Muscle of back (tissue), 13 donors: ENCODE measurements at places on chromosomes 3 and 15.

GRCh38 chr3:4983739-4984510, 4.7 kb downstream of the BHLHE40 start:
- DNase-seq = peak; percentile 49

DNA sequence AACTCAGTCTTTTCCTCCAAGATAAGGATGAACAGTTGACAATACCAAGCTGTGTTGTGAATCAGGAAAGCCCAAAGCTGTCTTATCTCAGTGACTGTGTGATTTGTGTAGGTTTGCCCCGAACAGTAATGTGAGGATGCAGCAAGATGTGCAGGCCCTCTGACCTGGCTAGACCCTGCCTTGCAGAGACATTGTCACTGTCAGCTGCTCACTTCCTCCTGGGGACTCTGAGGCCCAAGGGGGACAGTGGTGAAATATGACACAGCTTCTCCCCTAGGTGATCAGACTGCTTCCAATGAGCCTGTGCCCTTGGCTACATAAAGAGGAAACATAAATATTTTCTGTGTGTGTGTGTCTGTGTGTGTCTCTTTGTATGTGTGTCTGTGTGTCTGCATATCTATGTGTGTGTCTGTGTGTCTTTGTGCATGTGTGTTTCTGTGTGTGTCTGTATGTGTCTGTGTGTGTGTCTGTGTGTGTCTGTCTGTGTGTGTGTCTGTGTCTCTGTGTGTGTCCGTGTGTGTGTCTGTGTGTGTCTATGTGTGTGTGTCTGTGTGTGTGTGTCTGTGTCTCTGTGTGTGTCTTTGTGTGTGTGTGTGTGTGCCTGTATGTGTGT, 21.7 kb downstream of the LRRK1 start:
- DNase-seq = no peak

GRCh38 chr15:62147551-62147950, 17.5 kb downstream of the C2CD4B start:
- no peak for DNase-seq

DNA sequence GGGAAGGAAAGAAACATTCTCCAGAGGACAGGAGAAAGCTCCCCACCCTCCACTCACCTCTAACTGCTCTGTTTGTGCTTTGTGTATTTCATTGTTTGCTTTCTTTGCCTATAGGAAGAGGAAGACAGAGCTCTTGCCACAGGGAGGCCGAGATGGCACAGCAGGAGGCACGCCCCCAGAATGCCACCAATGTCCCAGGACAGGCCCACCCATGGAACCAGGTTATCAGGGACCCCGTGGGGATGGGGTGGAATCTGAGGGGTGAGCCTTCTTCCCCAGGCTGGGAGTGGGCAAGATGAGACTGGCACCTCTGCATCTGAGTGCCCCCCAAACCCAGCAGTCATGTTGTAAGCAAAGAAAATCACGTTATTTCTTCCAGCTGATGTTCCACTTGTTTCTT, 155.8 kb downstream of the TBC1D2B start:
- DNase-seq = no peak

- peak; percentile 72 for DNase-seq
Observed at GRCh38 chr15:51874751-51875644, 45.5 kb downstream of the TMOD3 start.

GRCh38 chr3:163562625-163563024, 1515.7 kb downstream of the SI start:
- no peak for DNase-seq

GRCh38 chr15:70093070-70093469, 4.6 kb downstream of the TLE3 start:
- no peak for DNase-seq

- peak; percentile 34 for DNase-seq
Observed at GRCh38 chr3:170502297-170502696, 83.6 kb downstream of the SLC7A14 start.

GRCh38 chr3:16132190-16132589, 42.3 kb upstream of the GALNT15 start:
- no peak for DNase-seq

GRCh38 chr3:41103200-41103599, 96.1 kb upstream of the CTNNB1 start:
- no peak for DNase-seq

DNA sequence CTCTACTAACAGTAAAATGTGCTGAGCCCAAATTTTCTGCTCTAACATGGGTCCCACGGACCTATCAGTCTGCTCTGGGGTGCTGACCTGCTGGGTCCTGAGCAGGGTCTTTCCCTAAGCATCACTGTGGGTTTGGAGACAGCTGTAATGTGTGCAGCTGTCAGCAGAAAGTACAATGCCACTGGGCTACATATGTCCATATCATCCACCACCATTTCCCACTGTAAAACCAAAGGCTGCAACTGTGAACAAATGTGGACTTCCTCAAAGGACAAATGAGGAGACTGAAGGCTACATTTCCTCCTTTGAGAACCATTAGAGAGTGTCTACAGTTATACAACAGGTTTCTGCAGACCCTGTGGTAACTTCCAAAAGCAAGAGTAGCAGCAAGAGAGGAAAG, 33.8 kb upstream of the IP6K2 start:
- no peak for DNase-seq

- no peak for DNase-seq
Observed at GRCh38 chr3:36494461-36495109, 114.3 kb downstream of the STAC start.

GRCh38 chr3:104291878-104292277, 1074.8 kb upstream of the ALCAM start:
- DNase-seq = no peak

GRCh38 chr3:130935761-130936492, 42.0 kb downstream of the ATP2C1 start:
- no peak for DNase-seq

DNA sequence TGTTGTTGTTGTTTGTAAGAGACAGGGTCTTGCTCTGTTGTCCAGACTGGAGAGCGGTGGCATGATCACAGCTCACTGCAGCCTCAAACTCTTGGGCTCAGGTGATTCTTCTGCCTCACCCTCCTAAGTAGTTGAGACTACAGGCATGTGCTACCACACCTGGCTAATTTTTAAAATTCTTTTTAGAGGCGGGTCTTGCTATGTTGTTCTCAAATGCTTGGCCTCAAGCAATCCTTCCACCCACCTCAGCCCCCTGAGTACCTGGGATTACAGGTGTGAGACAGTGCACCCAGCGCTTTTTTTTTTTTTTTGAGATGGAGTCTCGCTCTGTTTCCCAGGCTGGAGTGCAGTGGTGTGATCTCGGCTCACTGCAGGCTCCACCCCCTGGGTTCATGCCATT, 46.7 kb downstream of the TMOD3 start:
- no peak for DNase-seq

GRCh38 chr3:106678657-106679390, 698.4 kb upstream of the CCDC54 start:
- DNase-seq = no peak

DNA sequence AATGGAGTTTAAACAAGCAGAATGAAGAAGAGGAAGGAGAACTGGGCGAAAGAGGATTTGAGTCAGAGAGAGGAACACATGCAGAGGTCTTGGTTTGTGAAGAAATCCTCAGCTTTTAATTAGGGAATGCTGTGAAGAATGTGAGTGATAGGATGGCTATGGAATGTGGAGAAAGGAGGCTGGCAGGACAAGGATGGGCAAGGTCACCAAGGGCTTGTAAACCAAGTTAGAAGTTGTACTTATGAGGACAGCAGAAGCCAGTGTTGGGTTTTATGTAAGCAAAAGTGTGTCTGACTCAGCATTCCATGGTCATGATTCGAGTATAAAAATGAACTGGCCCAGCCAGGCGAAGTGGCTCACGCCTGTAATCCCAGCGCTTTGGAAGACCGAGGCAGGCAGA, 60.0 kb upstream of the IL12A start:
- no peak for DNase-seq

GRCh38 chr3:133973249-133973980, 56.3 kb downstream of the SLCO2A1 start:
- no peak for DNase-seq

GRCh38 chr3:174023421-174023820, 625.9 kb downstream of the NLGN1 start:
- DNase-seq = no peak

DNA sequence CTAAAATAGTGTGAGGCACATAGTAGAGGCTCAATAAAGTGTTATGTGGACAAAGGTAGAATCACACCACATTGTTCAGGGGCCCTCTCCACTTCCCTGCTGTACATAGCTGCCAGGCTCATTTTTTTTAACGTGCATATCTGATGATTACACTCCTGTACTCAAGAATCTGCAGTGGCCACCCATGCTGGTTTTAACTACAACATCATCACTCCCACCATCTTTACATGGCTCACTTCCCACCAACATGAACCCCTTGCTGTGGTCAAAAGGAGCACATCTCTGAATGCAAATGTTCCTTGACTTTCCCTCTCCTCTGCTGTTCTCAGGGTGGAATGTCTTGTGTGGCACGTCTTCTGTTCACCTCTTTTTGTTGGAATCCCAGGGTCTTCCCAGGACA, 76.7 kb downstream of the FEM1B start:
- DNase-seq = no peak

GRCh38 chr3:42501321-42501680, 1.1 kb upstream of the VIPR1 start:
- no peak for DNase-seq

- no peak for DNase-seq
Observed at GRCh38 chr3:74527566-74527965, 86.9 kb downstream of the CNTN3 start.

DNA sequence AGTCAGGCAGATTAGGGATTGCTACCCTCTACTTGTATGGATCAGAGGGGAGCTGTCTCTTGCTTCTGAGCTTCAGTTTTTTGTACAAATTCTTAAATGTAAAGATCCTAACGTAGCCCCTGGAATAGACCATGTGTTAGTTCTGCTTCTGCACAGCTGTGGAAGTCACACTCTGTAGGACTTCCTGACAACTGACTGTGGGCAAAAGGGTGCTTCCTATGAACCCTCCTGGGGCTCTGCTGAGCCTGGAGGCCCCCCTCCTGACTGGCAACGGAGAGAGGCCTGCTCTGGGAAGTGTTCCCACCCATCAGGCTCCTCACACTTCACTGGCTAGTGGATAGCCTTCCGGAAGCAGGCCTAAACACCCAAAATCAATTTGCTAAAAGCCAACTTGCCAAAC, 131.0 kb downstream of the RPLP1 start:
- DNase-seq = peak; percentile 32

- DNase-seq = no peak
Observed at GRCh38 chr3:154844863-154845262, 235.3 kb upstream of the MME start.

- DNase-seq = peak; percentile 15
Observed at GRCh38 chr3:49806850-49807249, 3.8 kb downstream of the INKA1 start.

DNA sequence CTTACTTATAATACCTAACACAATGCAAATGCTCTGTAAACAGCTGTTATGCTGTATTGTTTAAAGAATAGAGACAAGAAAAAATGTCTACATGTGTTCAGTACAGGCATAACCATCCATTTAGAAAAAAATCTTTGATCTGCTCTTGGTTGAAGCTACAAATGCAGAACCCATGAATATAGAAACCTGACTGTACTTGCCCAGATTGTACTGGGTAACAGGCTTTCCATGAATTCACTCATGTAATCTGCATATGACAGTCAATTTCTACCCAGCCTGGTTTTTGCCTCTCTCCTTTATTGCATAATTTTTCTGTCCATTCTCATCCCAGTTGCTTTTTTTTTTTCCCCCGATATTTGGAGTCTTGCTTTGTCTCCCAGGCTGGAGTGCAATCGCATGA, 62.6 kb upstream of the ETV5 start:
- DNase-seq = no peak
